ENCODE measurements at places on chromosomes 6 and 20.

DNA sequence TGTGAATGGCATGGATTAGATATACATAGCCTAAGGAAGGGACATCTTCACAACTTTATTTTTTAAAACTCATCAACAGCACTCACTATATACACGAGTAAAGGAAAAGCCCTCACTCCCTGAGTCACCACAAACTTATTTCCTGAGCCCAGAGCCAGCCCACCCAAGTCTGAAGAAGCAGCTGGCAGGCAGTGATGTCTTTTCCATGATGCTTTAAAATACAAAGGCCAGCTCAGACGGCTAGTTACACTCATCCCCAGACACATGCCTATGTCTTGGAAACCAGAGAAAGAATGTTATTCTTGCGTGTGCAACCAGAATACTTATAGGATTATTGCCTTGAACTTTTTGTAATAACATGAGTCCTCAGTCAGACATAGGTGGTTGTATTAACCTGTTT, 114.4 kb downstream of the ADGRG6 start:
- peak; percentile 72 for DNase-seq

DNA sequence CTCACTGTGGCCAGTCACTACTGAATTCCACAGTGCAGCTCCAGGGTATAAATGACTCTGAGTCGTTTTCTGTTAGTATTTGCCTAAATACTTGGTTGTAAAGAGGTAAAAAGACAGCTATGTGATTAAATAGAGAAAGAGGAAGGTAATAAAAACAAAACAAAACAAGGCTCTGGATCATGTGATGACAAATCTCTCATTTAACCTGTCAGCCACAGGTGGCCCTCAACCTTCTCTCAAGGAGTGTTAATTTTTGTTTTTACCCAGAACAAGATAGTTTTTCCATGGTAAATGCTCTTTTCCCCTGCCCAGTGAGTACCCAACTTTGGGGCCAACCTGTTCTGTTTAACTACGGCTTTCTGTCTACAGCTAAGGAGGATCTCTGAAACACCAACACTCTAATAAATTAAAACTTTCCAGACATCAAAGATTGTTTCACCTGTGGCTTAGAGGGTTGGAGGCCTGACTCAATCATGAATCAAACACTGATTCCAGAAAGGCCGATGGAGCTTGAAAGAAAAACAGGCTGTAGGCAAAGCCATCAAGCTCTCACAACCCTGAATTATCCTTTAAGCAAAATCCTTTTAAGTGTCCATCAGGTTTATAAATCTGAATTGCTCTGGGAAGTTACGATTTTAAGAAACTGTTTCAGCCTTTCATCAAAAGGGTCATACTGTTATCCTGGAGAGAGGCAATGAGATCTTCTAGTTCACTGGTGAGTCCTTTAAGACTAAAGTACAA, 81.5 kb upstream of the BCLAF1 start:
- DNase-seq, result no peak

- DNase-seq, result no peak
These were observed 90.4 kb downstream of the COL12A1 start for GRCh38 chr6:75115481-75115880.

GRCh38 chr20:3237958-3238615, 903 bp downstream of the SLC4A11 start:
- DNase-seq, result no peak

GRCh38 chr20:59817406-59817805, 116.0 kb downstream of the SYCP2 start:
- no peak for DNase-seq

- DNase-seq, result no peak
These were observed 139.4 kb downstream of the ID4 start for GRCh38 chr6:19976411-19977129.

DNA sequence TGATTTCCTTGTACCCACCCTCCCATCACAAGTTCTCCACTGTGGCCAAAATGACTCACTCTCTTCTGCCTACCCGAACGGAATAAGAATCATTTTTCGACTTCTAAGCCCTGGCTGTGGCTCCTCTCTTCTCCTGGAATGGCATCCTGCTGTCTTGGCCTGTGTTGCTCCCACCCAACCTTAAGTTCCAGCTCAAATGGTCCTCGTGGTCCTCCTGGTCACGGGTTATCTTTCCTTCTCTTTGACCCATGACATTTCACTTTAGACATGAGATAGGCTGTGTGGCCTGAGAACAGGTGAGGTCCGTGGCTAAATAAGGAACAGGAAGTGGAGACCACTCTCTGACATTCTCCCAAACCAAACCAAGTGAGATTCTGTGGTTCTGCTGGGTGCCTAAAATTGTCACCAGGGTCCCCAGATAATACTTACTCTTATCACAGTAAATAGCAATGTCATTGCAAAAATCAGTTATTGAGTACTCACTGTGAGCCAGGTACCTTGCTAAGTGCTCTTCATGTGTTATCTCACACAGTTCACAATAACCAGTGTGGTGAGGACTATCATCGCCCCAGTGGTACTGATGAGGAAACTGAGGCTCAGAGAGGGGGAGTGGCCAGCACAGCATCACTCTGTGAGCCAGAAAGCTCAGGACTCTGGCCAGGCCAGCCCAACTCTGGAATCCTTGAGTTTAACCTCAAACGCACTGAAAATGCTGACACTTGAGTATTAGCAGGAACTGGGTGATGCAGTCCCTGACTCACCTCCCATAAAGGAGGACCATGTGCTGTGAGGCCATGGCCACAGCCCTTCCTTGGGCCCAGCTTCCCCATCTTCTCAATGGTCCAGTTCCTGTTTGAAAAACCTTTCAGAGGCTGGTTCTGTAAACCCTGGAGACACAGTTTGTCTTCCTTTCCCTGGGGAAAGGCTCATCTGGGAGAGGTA, 74.8 kb upstream of the SIRPA start:
- DNase-seq, result peak; percentile 76

DNA sequence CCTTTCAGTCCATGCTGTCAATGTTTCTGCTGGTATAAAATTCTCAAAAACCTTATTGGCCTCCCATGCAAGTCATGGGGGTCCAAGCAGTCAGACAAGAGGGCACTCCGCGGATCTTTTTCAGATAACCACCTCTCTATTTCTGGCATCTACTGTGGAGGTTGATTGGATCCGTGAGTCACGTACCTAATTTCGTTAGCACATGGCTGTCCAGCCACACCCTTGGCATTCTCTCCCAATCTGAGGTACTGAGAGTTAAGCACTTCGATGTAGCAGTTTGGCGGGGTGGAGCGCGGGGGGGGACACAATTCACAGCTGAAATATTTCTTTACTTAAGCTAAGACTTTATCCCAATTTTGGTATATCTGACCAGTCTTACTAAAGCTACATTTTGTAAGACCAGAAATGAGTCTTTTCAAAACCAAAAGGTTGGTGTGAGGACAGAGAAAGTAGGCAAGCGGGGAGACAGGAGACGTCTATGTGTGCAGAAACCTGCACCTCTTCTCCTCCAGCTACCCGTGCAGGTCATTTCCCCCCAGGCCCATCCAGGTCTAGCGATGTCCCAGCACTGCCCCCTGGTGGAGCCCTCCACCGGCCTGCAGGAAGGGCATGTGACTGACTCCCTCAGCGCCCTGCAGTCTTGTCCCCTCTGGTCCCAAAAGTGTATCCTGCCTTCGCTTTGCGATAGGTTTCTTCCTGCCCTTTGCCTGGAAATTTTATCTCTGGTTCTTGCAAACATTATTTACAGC, 113.1 kb downstream of the ADAT2 start:
- DNase-seq, result no peak

DNA sequence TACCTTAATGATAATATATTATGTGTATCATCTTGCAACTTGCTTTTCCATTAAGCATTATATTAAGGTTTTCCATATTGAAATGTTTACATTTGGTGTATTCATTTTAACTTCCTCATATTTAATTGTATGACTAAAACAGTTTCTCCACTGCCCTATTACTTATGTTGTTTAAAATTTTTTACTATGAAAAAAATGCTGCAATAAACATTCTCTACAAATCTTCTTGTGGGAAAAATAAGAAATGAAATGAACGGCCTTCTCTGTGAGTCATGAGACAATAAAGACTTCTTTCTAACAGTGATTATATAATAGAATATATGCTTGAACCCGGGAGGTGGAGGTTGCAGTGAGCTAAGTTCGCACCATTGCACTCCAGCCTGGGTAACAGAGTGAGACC, 25.5 kb downstream of the FASTKD5 start:
- no peak for DNase-seq

GRCh38 chr6:48764286-48765044, 653.5 kb upstream of the PTCHD4 start:
- DNase-seq, result no peak

GRCh38 chr20:42391807-42392206, 773.6 kb upstream of the CHD6 start:
- no peak for DNase-seq

DNA sequence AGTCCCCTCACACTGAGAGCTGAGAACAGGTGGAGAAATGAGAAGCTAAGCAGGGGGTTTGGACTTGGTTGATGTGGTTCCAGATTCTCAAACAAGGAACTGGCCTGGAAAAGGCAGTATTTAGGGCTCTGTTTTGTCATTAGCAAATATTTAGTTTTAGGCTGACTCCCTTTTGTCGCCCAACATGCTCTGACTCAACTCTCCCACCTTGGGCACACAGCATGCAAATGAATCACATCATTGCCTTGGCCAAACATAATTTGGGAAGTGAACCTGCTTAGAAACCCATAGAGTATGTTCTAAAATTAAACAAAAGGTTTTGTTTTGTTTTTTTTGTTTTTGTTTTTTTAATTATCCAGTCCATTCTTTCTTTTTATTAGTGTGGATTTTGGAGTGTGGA, 9.5 kb upstream of the UQCC2 start:
- DNase-seq, result no peak

DNA sequence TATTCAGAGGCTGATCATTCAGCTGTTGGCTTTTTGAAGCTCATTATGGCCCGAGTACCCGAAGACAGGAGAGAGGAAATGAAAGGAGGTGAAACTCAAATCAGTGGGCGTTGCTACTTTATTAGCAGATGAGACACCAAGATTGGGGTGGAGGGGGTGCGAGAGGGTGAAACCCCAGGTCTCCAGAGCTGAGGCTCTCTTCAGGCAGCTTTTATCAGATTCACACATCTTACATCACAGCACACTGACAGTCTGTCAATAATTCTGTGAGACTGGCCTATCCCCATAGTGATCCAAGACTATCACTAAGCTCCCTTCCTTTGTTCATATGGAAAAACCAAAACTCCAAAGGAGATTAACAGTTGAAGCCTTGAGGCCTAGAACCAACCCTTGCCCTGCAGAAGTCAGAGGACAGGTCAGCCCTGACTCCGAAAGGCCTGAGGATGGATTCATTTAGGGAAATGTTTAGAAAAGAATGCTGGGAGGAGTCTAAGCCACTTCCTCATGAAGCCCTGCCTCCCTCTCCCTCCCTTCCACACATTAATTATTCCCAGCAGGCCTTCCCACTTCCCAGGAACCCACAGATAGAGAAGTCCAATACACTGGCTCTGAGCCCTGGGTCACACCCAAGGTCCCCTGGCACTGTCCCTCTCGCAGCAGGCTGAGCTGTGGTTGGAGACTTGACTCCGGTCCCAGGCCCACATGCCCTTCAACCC, 23.2 kb downstream of the TRERF1 start:
- DNase-seq, result no peak

GRCh38 chr20:15616626-15617025, 956.6 kb downstream of the KIF16B start:
- peak; percentile 7 for DNase-seq

DNA sequence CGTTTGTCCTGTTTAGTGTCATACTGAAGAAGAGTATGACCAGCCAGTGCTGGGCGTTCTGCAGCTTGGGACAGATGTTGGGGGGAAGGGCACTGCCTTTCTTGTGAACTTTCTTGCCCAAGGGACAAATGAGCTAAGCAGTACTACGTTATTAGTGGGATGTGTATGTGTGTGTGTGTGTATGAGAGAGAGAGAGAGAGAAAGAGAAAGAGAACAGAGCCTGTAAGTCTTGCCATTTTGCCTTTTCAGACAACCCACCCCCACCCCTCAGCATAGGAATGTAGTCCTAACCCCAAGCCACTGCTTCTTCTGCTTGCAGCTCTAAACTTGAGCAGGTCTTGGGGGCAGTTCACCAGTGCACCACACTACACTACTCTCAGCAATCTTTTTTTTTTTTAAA, 45.5 kb downstream of the E2F3 start:
- no peak for DNase-seq

DNA sequence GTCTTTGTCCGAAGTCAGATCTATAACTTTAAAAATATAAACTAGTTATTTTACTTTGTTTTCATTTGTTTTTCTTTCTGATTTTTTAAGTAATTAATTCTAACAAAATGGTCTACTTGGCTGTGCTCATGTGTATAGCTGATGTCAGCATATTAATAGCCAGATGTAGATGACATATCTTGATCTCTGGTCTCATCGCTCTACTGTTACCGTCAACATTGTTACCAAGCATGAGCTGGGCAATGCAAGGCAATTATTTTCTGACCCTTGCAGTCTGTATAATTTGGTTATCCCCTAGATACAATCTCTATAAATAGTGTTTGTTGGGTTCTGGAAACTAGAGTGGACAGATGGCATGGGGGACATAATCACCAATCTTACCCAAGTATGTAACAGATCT, 151.6 kb upstream of the PTPRK start:
- no peak for DNase-seq

DNA sequence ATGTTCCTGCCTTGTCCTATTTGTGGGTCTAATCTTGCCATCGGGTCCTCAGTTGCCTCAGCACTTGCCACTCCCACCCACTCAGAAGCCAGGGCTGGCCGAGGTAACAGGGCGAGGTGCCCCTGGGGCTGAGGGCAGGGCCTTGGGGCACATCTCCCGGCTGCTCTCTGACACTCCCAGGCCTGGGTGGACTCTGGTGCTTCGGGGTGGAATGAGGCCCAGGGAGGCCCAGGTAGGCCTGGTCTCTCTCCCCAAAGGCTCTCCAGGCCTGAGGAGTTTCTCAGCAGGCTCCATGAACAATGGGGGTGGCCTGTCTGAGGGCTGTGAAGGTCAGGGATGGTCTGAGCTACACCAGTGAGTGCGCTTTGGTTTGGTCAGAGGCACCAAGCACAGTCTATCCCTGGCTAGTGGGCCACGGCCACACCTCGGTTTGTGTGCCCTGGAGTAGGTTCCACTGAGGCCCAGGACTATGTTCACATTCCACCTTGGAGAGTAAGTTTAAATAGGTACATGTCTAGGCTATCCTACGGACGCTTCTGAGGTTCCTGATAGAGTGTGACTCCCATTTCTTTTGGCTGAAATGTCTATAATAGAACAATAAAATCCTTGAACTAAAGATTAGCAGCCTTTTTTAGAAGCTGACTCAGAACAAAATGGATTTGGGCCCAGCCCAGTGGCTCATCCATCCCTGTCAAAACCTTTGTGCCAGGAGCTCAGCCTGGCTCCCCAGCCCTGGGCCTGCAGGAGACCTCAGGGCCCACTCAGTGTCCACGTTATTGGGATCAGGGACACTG, 78.8 kb downstream of the SLC24A3 start:
- DNase-seq, result no peak

DNA sequence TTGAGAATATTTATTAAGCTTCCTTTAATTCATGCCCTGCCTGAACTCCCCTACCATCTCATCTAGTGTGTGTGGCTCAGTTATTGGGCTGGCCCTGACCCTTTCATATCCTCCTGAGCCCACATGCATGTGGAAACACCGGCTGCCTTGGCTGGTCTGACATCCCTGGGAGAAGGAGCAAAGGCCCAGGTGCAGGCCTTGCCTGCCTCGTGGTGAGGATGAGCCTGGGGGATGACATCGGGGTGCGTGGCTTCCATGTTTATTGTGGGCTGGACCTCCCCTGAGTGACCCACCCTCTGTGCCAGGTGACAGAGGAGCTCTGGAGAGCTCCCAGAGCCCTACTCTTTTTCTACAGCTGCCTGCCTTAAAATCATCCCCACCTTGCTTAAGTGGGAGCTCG, 69.1 kb downstream of the FOXA2 start:
- DNase-seq, result no peak

Measured in AG08396 (cell line).